Suppressor macrophage treated with lipopolysaccharide for 4 hours (primary cell): ENCODE measurements at places on chromosomes 3 and 15.

DNA sequence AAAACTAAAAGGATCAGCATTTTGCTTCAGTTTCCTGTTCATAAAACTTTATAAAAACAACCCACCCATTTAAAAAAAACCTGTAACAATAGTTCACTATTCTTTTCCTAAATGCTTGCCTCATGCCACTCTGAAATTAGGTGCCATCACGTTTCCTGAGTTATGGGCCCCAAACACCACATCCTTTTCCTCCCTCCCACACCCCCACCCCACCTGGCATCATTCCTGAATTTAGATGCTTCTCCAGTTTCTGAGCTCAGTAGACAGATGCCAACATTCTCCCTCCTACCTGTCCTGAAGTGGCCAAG, 11.9 kb upstream of the ARHGEF3 start:
- no peak for DNase-seq

GRCh38 chr3:140753865-140754754, 76.2 kb downstream of the TRIM42 start:
- DNase-seq: no peak

DNA sequence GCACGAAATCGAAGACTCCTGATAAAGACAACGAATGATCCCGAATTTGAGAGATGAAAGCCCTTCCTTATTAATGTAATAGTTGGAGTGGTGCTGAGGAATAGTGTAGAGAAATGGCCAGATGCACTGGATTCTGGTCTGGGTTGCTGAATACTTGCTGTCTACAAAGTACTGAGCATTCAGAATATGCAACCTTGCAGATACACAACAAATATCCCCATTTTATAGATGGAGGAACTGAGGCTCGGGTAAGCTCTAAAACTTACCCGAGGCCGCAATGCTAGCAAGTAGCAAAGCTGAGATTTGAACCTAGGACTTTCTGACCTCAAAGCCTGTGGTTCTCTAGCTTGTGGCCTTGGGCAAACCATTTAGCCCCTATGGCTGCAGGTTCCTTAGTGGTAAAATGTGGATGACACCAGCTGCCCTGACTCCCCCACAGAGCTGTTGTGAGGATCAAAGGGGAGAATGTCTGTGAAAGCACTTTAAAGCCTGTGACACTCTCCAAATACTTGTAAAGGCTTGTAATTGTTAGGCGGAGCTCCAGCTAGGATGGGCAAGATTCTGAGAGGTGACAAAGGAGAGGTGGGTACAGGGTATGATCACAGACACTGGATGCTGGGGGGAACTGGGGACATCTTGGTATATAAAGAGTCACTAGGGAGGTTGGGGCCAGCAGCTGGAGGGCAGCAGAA, 39.8 kb downstream of the FOXB1 start:
- no peak for DNase-seq

DNA sequence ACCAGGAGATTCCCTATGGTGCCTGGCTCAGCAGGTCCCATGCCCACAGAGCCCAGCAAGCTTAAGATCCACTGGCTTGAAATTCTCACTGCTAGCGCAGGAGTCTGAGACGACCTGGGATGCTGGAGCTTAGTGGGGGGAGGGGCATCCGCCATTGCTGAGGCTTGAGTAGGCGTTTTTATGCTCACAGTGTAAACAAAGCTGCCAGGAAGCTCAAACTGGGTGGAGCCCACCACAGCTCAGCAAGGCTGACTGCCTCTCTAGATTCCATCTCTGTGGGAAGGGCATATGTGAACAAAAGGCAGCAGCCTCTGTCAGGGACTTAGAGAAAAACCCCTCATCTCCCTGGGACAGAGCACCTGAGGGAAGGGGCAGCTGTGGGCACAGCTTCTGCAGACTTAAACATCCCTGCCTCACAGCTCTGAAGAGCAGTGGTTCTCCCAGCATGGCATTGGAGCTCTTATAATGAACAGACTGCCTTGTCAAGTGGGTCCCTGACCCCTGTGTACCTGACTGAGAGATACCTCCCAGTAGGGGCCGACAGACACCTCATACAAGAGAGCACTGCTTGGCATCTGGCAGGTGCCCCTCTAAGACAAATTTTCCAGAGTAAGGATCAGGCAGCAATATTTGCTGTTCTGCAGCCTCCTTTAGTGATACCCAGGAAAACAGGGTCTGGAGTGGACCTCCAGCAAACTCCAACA, 231.5 kb upstream of the SETMAR start:
- DNase-seq: no peak

GRCh38 chr3:4571690-4572334, 78.7 kb downstream of the ITPR1 start:
- peak; percentile 50 for DNase-seq

DNA sequence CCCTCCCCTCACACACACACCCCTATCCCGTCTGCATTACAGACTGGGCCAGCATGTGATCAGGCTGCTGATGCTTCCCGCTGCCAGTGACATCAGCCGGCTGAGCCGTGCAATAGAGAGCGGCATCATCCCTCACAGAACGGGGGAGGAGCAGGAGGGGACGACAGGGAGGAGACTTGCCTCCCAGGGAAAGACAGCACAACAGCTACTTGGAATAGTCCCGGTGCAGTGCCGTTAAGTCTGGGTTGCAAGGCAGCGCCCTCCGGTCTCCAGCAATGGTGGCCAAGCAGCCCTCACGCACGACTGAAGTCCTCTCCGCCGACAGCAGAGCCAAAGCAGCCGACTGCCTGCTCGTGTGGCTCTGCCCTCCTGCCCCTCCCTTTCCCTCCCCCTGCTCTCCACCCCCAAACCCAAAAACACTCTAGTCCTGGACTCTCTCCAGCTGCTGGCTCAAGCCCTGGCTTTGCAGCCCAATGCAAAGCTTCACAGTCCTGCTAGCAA, 31.5 kb upstream of the RPS17 start:
- DNase-seq: peak; percentile 48

DNA sequence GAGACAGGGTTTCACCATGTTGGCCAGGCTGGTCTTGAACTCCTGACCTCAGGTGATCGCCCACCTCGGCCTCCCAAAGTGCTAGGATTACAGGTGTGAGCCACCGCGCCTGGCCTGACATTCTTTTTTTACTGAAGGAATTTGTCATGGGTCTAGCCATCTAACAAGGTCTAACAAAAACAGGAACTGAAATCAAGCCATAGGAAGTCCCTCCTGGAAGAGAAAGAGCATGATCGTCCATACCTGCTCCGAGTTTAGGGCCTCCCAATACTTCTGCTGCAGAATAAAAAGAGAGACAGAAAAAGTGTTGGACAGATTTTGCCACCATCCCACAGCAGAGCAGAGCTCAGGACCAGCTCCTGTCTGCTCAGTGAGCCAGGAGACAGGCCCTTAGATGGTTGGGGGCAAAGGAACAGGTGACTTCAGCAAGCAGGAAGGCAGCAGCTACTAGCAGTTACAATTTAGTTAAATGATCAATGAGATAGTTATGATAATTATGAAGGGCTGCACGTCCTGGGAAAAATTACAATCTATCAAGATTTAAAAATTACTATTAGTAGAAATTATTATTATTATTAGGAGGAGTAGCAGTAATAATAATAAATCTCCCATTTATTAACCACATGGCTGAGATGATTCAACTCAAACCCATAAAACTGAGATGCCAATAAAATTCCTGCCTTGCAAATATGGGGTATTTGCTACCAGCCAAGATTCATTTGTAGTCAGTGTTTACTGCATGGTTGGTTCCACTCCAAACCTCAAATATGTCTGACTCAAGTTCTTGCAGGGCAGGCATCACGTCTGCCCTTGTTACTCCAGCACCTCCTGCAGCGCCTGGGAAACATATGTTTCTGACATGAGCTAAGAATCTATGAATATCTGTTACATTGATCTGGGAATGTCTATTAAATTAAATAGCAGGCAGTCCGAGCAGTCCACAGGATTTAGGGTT, 40.1 kb downstream of the TMEM44 start:
- DNase-seq: peak; percentile 44

- DNase-seq: no peak
Observed at GRCh38 chr3:43030162-43030935, 51.2 kb downstream of the GASK1A start.

- DNase-seq: no peak
Observed at GRCh38 chr15:35455201-35455600, 90.8 kb downstream of the DPH6 start.

- peak; percentile 48 for DNase-seq
Observed at GRCh38 chr3:94069194-94069813, 6.4 kb downstream of the NSUN3 start.

GRCh38 chr15:92813485-92813884, 86.6 kb upstream of the CHD2 start:
- DNase-seq: no peak

DNA sequence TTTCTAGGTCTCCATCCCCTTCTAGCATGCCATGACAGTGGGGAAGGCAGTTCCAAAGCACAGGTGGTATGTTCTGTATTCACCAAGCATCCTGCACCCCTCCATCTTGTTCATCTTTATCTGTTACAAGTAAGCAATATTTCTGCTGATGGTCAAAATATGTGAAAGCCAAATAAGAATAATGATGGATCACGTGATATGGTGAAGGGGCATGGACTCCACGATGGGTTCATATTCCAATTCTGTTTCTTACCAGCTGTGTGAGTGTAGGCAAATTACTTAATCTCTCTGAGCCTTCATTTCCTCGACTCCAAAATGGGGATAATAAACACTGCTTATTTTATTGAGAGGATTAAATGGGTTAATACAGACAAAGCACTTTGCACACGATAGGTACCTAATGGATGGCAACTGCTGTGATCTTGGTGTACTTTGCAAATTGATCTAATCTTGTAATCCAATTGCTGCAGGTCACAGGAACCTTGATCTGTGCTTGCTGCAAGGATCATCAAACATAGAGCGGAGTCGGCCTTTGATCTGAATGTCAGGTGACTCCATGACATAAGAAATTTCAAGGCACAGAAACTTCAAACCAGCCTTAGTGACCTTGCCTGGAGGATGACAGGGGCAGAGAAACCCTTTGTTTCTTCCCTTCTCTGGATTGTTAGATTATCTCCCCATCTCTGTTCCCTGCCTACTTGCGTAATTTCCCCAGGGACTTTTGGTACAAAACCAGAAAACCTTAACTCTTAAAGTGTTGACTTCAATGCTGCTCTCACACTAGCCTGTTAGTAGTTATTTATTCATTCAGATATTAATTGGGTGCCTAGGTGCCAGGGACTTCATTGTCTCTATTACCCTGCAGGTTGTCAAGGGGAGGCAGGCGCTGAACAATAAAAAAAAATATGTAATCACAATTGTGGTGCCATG, 25.8 kb downstream of the SIAH2 start:
- peak; percentile 29 for DNase-seq

GRCh38 chr15:57256939-57257338, 119.4 kb upstream of the CGNL1 start:
- no peak for DNase-seq

DNA sequence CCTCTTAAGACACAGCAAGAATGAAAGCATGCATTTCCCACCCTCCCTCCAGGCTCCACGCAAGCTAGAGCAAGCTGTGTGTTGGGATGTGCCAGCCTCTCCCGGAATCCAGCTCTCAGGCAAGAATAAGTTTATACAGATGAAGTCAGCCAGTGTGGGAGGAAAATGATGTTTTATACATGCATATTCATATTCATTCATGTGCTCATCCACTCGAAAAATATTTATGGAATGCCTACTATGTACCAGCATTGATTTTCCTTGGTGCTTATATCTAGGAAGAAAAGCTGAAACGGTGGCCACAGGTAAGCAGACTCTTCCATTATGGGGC, 62.7 kb downstream of the KLHL6 start:
- no peak for DNase-seq

- no peak for DNase-seq
Observed at GRCh38 chr3:169940470-169941181, 26.0 kb upstream of the SEC62 start.

- DNase-seq: no peak
Observed at GRCh38 chr15:73986055-73986775, 5.9 kb downstream of the STOML1 start.

GRCh38 chr3:4476496-4476895, 9.4 kb upstream of the SUMF1 start:
- no peak for DNase-seq

DNA sequence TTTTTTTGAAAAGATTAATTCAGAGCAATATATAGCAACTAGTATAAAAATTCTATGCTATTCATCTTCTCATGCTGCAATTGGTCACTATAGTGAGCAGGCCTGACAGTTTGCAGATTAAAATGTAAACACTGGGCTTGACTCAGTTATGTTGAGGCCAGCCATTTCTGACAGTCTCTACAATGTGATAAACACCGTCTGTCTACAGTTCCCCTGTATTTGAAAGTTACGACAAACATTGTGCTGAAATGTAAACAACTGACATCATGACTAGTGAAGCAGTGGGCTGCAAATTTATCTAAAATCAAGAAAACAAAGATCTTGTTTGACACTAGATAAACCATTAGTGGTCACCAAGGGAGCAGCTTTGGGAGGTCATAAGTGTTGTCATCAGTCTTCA, 197.4 kb downstream of the ISL2 start:
- no peak for DNase-seq

GRCh38 chr3:38722781-38723568, 73.5 kb upstream of the SCN5A start:
- no peak for DNase-seq

DNA sequence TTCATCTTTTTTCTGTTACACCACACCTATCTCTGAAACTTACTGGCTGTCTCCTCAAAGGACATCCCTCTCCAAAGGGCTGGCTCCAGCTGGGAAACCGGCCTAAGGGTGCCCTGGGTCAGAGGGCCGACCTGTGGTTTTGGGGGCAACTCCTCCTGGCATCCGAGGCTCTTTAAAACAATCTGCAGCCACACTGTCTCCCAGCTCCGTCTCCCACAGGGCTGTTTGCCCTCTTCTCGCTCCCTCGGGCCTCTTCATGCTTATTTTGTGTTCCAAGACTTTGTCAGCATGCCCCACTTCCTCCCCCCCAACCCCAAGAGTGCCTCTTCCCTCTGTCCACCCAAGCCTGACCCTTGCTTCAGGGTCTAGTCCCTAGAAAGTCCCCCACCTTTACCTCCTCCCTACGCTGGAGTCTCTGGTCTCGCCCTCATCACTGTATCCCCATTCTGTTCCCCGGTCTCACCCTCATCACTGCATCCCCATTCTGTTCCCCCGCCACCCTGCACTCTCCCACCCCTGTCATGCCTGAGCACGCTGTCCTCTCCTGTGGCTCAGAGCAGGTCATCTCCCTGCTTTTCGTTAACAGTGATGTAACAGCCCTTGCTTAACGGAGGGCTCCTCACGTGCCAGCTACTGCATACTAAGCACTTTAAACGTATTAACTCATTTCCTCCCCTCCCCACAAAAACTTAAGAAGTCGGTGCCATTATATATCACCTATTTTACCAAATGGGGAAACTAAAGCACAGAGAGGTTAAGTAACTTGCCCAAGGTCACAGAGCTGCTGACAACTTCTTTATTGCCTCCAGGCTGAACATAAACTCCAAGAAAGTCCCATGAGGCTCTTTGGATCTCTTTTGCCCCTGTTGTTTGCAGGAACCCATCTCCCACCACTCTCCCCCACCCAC, 1.1 kb upstream of the CSK start:
- DNase-seq: peak; percentile 87

DNA sequence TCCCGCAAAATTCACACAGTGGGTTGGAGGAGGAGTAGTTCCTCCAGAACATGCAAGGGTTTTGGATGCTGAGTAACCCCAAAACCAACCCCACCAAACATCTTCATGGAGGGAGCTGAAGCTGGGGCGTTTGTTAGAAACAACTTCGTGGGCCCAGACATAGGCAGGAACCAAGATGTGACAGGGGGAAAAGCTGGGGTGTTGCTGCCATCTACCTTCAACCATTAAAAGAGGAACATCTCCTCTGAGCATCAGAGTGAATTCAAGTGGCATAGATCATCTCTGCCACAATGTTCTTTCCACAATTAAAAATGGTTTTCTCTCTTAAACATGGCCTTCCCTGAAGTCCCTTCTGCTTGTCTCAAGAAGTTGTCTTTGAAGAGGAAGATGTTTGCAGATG, 20.5 kb downstream of the SIDT1 start:
- DNase-seq: no peak

GRCh38 chr15:31455499-31455898, 128.9 kb downstream of the KLF13 start:
- DNase-seq: no peak
